ENCODE measurements at places on chromosomes 12 and 14.

DNA sequence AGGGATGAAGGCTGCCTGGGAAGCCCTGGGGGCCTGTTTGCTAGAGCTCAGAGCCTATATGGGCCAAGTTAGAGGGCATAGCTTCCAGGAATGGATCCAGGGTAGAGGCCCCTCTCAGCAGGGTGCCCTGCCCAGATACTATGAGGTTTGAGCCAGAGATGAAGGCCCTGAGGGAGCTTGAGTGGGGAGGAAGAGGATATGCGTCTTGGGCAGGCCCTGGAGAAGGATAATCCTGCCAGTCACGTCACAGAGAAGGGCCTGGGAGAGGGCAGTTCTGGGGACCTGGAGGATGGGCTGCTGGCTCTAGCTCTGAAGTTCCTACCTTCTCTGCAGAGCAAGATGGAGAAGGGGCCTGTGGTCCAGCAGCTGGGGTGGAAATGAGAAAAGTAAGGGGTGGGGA lies 5.9 kb upstream of the CACNB3 start:
- DNase-seq: no peak

DNA sequence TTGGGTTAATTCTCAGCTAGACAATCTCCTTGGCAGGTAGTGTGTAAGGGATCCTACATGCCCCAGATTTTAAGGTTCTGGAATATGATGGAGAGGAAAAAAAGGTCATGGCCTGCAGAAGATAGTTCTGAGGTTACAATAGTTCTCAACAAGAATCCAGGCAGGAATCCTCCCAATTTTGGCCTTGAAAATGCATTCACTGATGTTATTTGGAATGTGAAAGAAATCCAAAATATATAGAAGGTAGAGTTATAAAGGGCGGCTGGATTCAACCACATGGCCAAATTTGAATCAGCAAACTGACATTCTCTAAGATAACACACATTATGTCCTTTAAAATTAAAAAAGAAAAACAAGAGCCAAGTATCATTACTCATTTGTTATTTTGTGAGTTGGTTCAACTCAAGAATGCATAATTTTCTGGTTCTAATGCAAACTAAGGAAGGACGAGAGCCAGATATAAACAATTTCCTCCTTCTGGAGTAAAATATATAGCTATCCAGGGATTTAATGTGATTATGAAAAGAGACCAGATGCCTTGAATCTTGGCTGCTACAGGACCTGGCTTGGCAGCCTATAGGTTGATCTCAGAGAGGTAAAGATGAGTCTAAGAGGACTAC lies 177.0 kb upstream of the G2E3 start:
- no peak for DNase-seq

GRCh38 chr12:614411-614970 lies 48.8 kb downstream of the NINJ2 start:
- no peak for DNase-seq

- no peak for DNase-seq
Measured at GRCh38 chr14:87102811-87103378, 890.1 kb downstream of the GALC start.

GRCh38 chr12:95624589-95624988 lies 73.3 kb upstream of the USP44 start:
- DNase-seq: no peak

GRCh38 chr14:85172290-85172689 lies 357.7 kb upstream of the FLRT2 start:
- DNase-seq: no peak
